ENCODE measurements at places on chromosomes 7 and 10.

DNA sequence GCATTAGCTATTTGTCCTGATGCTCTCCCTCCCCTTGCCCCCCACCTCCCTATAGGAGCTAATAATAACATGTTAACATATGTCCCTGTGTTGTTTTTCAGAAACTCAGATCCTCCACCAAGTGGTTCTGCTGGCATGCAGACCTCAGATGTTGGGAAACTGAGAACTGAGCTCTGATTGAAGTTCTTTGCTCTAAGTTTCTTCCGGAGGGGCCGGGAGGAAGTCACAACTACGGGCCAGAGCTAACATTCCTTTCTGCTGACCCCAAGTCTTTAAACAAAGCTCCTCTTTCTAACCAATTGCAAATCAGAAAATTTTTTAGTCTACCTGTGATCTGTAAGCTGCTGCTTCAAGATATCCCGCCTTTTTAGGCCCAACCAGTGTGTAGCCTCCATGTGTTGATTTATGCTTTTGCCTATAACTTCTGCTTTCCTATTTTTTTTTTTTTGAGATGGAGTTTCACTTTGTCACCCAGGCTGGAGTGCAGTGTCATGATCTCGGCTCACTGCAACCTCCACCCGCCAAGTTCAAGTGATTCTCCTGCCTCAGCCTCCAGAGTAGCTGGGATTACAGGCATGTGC is 66.6 kb downstream of the LYZL1 start:
- DNase-seq: no peak

GRCh38 chr10:114624951-114625780 is 32.9 kb downstream of the ABLIM1 start:
- DNase-seq: peak; percentile 94

DNA sequence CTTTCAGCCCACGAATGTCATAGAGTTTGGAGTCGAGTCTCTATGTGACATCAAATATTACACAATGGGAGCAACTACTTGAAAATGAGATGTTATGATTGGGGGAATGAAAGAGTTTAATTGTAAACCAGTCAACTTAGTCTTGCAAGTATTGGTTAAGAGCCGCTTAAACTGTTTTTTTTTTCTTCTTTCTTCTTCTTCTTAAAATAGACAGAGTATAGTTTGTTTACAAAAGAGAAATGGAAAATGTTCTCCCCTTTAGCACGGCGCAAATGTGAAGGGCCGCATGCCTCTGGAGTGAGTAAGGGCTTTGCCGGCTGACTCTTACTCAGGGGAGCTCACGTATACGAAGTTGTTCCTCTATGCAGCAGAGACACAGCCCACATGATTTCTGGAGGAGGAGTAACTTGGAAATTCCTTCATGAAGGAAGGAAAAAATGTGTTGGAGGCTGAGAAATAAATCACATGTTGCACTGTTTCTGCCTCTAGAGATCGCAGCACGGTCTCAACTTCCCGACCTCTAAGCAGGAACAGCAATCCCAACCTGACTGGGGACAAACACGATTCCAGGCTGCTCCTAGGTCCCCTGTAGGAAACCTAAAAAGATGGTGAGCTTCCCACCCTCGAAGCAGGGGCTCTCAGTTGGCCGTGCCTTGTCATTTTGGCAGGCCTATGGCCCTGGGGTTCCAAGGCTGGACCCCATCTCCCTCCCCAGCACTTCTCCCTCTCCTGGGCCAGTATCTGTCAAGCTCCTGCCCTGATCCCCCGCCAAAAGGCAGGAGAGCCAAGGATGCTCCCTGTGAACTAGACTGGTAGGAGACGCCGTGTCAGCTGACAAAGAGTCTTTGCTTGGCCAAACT is 44.8 kb downstream of the MYOF start:
- DNase-seq: peak; percentile 97

- peak; percentile 41 for DNase-seq
Observed at GRCh38 chr7:39749177-39749576, 125.8 kb downstream of the RALA start.

DNA sequence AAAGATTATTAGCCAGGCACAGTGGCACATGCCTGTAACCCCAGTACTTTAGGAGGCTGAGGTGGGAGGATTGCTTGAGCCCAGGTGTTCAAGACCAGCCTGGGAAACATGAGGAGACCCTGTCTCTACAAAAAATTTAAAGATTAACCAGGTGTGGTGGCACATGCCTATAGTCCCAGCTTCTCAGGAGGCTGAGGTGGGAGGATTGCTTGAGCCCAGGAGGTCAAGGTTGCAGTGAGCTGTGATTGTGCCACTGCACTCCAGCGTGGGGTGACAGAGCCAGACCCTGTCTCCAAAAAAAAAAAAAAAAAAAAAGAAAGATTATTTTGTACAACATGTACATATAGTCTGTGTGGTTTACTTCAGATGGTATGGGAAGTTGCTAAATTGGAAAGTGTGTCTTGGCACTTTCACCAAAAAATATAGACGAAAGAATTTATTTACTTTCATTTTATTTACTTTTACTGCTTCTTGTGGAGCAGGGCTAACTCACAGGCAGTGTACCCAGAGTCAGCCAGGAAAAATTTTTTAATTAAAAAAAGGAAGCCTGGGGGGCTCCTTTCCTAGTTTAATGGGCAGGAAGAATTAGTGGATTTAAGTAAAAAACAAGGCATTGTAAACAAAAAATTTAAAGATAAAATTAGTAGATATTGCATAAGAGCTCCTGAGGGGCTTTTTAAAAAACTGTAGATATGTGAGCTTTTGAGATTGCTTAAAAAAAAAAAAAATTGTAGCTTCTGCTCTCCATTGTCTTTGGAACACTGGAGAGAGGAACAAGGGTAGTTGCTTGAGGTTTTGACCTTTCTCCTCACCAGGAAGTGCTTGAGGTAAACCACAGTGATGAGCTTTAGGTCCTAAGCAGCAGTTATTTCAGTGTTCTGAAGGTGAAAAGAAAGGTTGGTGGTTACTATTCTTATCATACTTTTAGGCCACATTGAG is 44.6 kb upstream of the VDAC2 start:
- DNase-seq: no peak

GRCh38 chr7:117018713-117019112 is 65.4 kb downstream of the ST7 start:
- DNase-seq: no peak

- DNase-seq: peak; percentile 98
Observed at GRCh38 chr10:52256832-52257691, 57.0 kb upstream of the DKK1 start.

GRCh38 chr10:112332509-112333228 is 41.2 kb upstream of the ACSL5 start:
- DNase-seq: no peak

GRCh38 chr7:80309377-80309776 is 174.7 kb downstream of the GNAI1 start:
- DNase-seq: no peak

GRCh38 chr7:23594879-23595604 is 2.1 kb upstream of the CCDC126 start:
- DNase-seq: peak; percentile 79

- DNase-seq: peak; percentile 31
Observed at GRCh38 chr10:25614652-25615051, 319.4 kb upstream of the MYO3A start.

GRCh38 chr10:110636572-110636931 is 7.6 kb upstream of the RBM20 start:
- DNase-seq: no peak

DNA sequence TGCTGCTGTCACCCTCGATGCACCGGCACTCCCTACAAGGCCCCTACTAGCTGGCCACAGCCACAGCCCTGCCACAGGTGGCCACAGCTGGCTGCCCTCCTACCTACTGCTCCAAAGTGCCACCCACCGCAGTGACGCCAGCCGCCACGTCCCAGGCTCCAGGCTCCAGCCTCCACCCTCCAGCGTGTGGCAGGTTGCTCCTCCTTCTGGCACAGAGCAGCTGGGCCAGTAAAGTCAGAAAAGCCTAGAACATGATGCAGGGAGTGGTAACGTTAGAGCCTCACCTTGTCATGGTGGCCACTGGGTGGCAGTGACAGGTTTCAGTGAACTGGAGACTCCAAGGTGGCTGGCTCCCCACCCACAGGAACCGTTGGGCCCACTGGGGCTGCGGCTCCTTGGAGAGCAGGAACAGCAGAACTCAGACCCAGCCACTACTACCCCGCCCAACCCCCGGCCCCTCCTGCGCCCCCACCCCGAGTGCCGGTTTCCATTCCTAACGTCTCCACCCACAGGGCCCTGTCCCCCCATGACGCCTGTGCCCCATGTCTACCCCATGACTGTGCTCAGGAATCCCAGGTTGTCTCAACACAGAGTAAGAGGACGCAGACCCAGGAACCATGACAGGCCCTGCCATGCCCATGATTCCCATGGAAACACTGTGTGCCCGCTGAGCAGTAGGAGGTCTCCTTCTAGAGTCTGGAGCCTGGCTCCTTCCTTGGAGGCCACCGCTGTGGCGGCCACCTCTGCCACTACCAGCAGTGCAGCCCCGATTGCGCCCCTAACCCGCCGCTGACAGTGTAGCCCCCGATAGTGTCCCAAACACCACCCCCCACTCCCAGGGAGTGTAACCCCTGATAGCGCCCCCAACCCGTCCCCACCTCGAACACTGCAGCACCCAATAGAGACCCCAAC is 52.3 kb upstream of the ZNF33B start:
- no peak for DNase-seq

DNA sequence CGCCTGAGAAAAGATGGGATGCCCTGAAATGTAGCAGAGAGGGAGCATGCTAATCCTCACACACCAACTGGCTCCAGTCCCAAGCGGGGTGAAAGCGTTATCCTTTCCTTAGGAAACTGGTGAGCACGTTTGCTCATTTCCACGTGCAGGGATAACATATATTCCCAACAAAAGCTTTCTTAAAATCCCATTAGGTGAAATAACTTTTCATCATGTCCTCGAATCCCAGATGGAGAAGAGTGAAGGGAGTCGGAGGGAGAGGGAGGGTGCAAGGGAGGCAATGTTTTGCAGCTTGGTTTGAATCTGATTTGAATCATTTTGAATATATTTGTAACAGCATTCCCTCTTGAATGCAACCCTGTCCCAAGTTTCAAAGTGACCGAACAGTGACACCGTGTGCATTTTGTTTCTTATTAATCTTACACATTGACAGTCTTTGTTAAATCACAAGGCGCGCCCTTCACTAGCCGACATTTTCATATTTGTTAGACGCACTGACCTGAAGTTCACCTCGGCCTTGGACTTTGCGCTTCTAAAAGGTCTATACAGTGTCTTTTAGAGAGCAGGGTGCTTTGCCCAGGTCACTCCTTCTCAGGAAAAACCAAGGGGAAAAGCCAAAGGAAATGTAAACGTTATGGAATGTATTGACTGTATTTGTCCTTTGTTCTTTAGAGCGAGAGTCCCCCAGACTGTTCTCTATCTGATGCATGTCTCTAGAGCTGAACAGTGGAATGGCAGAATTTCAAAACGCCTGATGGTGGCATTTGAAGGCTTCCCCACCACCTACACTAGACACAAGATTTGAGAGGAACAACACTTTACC is 3.1 kb upstream of the HOXA4 start:
- no peak for DNase-seq

GRCh38 chr7:128350708-128351295 is 7.1 kb upstream of the RBM28 start:
- DNase-seq: no peak

DNA sequence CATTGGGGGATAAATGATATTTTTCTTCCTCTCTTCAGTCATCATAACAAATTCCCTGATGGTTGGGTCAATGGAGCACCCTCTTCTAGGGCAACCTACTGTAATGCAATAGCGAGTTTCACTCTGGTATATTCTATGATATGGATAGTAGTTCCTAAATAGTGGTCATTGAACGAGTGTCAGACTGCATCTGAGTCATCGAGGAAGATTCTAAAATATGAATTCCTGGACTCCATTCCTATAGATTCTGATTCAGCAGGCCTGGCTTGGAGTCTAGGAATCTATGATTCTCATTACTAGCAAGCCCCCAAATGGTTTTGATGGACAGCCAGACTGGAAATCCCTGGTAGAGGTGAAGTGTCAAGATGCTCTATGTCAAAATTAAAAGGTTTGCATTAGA is 254.5 kb downstream of the BUB3 start:
- no peak for DNase-seq

DNA sequence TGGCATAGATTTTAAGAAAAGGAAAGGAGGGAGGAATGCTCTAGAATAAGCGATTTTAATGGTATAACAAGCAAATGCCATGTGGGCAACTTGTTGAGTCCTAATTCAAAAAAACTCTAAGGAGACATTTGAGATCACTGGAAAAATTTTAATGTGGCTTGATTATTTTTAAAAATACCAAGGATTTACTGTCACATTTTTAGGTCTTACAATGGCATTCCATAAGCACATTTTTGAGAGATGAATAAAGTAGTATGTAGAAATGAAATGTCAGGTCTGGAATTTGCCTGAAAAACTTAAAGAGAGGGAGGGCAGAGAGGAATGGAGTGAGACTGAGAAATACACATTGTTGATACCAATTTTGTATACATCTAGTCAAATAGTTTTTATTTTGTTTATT is 20.3 kb downstream of the NCAPG2 start:
- no peak for DNase-seq

DNA sequence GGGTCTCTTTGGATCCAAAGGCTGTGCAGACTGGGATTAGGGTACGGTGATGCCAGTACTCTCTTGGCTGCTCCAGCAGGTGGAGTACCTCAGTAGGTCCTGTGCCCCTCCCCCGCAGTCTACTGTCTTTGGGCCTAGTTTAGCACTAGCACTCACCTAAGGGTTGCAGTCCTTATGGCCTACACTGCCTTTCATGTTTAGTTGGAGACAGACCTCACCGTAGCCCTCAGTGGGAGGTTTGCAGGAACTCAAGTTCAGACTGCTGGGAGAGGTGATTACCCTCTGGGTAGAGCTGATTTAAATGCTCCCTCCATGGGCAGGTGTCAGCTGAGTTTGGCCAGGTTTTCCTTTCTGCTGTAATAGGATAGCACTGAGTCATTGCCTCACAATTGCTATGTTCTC is 210.8 kb upstream of the TMEM196 start:
- peak; percentile 14 for DNase-seq

DNA sequence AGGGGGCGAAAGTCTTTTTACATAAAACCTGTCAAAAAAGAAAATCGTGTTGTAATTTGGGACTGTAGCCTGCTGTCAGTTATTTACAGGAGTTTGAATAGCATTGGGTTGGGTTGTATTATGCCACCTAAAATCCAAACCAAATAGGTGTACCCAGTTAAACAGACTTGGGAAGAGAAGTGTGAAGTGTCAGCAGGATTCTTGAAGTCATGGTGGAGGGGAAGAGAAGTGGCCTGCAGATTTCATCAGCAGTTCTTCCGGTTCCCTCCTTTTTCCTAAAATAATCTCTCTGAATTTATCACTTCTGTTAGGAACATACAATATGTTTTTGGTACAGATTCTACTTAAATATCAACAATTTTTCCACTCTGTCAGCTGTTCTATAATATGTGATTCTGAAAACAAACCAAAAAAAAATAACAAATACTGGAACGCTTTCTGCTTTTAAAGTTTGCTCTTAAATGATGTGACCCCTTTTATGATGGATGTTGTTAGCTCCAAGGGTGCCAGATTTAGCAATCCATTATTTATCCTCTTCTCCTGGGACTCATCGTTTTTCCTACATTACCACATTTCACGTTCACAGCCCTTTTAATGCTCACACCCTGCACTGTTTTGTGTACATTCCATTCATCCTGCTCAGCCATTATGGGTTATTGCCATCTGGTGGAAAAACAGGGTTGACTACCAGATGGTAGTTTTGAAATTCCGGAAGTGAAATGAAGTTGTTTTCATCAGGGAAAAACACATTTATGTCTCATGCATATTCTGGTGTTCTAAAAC is 18.7 kb upstream of the ARHGAP12 start:
- peak; percentile 92 for DNase-seq
